ENCODE measurements at places on chromosomes 2 and 18. TPM values are rescaled to one million over a fixed set of nuclear protein-coding genes. Genes with fewer than 3 reads are reported as not detected.

DNA sequence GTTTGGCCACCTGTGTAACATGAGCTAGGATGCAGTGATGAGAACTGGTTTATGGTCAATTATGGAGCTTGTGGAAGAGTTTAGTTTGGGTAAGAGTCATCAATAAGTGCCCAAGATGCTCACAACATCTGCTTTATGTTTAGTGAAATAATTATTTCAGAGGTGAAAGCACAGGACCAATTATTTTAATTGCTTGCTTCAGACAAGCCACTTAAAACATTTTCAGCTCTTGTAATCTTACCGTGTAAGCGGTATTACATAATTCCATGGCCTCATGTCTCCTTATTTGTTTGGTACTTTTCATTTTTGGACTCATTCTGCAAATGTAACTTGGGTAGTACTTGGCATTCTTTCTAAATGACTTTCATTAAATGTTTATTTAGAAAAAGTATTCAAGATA lies 5.4 kb downstream of the B3GNT2 start:
- H3K4me1 ChIP-seq: peaks cover 18% of the 10 kb centered on the region
- DNase-seq: no peak
- H3K36me3 ChIP-seq: no peaks in the 10 kb centered on the region
- no peak overlapping the region for H3K4me3 ChIP-seq
- H3K27ac ChIP-seq: no peak overlapping the region

- peaks cover 13% of the 10 kb centered on the region for H3K4me1 ChIP-seq
- no peak overlapping the region for H3K4me3 ChIP-seq
- H3K36me3 ChIP-seq: no peaks in the 10 kb centered on the region
- peak overlapping the region; percentile 59 for H3K27ac ChIP-seq
These were observed 5.0 kb downstream of the NT5DC4 start for GRCh38 chr2:112725545-112726457.

- H3K27ac ChIP-seq: peak overlapping the region; percentile 31
- DNase-seq: peak; percentile 73
- H3K36me3 ChIP-seq: no peaks in the 10 kb centered on the region
- H3K4me3 ChIP-seq: no peak overlapping the region
These were observed 25.4 kb downstream of the PTGR3 start for GRCh38 chr18:75183524-75183923.

DNA sequence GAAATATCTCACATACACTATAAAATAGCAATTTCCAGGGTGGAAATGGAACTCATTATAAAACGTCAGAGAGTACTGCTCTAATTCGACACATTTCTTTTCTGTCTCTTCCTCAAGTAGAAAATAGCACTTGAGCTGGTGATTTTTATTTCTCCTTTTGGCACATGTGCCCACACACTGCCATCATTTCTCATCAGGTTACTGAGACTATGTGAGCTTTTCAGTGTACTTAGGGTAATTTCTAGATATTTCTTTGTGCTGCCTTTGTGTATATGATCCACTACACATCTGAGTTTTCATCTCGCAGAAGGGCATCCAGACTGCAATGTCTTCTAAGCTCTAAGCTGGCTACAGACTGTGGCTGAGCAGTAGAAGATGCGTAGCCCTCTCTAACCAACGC lies 62.1 kb upstream of the PGAP1 start:
- peak overlapping the region; percentile 87 for H3K27ac ChIP-seq
- H3K4me3 ChIP-seq: no peak overlapping the region
- H3K27me3 ChIP-seq: no peaks in the 10 kb centered on the region
- H3K36me3 ChIP-seq: no peaks in the 10 kb centered on the region

- no peak overlapping the region for H3K4me3 ChIP-seq
- peak overlapping the region; percentile 21 for H3K27ac ChIP-seq
- H3K36me3 ChIP-seq: no peaks in the 10 kb centered on the region
- H3K4me1 ChIP-seq: peaks cover 10% of the 10 kb centered on the region
These were observed 139.5 kb upstream of the LRATD1 start for GRCh38 chr2:14492920-14493503.

DNA sequence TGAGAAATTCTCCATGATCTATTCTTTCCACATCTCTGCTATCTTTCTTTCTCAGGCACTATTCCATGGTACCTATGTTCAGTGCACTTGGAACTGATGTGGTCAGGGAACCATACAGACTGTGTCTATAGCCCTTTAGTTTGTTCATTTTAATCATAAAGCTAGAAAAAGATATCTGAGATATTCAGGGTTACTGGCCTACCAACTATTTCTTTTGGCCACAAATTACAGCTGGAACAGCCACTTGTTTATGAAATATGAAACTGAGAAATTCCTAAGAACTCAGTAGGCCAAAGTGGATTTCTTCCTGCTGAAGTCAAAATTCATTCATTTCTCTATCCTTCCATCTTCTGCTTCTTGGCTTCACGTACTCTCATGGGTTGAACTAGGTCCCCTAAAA lies 22.8 kb upstream of the LYPD1 start:
- DNase-seq: no peak
- no peaks in the 10 kb centered on the region for H3K27me3 ChIP-seq
- no peaks in the 10 kb centered on the region for H3K4me1 ChIP-seq
- H3K27ac ChIP-seq: no peak overlapping the region

Gene NAT8
- polyA plus RNA-seq: not detected

Measured in keratinocyte (primary cell).